ENCODE measurements at places on chromosomes 4 and X. TPM values are rescaled to one million over a fixed set of nuclear protein-coding genes. Genes with fewer than 3 reads are reported as not detected.

DNA sequence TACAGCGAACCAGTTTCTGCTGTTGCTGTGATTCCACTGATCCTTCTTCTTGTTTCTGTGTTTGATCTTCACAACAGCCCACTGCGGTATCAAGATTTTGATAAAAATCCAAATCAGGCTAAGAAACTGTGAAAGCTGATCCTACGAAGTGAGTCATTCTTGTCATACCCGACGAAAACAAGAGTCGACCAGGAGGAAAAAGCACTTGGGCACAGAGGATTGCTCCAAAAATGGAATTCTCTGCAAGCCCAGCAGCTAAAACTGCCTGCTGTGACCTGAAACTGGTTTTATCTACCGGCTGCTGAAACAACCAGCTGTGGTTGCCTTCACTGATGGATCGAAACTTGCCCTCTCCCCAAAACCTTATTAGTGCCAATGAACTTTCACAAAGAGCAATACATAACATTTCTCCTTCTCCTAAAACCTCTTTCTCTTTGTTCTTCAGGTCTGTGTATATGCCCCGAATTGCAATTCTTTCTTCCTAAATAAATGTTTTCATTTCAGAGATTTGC is 607.0 kb upstream of the PRKX start:
- no peak overlapping the region for H3K4me3 ChIP-seq
- no peak for DNase-seq
- H3K27me3 ChIP-seq = no peaks in the 10 kb centered on the region
- H3K36me3 ChIP-seq = no peaks in the 10 kb centered on the region
- H3K27ac ChIP-seq = no peak overlapping the region

GRCh38 chr4:151804086-151804630 is 43.4 kb upstream of the GATB start:
- H3K27ac ChIP-seq = no peak overlapping the region
- H3K27me3 ChIP-seq = no peaks in the 10 kb centered on the region
- no peak overlapping the region for H3K4me3 ChIP-seq
- H3K36me3 ChIP-seq = no peaks in the 10 kb centered on the region
- no peak for DNase-seq

DNA sequence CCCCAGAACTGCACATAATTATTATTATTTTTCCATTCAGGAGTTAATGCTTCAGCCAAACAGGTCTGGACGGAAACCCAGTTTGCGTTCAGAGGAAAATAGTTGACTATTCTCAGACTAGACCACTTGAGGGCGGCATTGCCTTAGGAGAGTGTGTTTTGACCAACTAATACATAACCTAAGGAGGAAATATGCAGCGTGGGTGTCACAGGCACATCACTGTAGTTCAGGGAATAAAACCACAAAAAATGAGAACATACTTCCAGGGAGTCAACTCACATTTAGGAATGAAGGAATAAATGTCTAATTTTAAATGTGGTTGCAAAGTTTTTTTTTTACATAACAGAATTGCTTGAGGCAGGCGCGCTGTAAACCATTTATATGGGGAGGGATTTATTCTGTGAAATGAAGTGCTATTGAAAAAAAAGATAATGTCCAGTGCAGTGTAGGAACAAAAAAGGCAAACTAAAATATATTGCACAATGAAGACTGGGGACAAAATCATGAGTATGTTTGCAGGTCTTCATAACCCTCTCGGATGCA is 93.3 kb downstream of the SYNPO2 start:
- H3K4me1 ChIP-seq = peaks cover 91% of the 10 kb centered on the region
- H3K36me3 ChIP-seq = no peaks in the 10 kb centered on the region
- H3K27ac ChIP-seq = peak overlapping the region; percentile 90
- peak; percentile 86 for DNase-seq
- H3K4me3 ChIP-seq = peak overlapping the region; percentile 12

DNA sequence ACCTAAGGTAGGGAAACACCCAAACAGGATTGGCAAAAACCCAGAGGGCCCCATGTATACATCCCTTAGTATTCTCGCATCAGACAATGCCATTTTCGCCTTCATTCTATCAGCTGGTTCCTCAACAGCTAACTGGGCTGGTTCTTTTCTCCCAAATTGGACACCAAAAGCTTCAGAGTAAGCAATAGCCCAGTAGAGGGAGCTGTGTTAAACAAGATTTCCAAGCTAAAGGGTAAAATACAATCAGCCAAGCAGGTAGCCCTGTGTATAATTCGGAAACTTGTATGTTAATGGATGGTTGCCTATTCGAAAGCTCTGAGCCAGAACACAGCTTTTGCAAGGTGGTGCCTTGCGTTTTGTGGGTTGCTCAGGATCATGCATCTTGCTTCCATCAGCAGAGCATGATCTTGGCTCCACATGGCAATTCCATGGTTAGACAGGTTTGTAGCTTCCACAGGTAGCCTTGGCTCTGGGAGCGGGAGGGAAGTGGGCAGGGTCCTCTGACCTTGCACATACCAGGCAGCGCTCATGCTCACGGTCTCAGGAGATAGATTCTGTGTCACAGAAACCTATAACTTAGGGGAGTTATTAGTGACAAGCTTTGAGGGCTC is 115.2 kb upstream of the LNX1 start:
- H3K4me3 ChIP-seq = no peak overlapping the region
- no peak overlapping the region for H3K27ac ChIP-seq
- H3K4me1 ChIP-seq = no peaks in the 10 kb centered on the region
- DNase-seq = no peak

GRCh38 chr4:158314756-158315487 is 104.6 kb downstream of the TMEM144 start:
- peak overlapping the region; percentile 40 for H3K27ac ChIP-seq
- no peak overlapping the region for H3K4me3 ChIP-seq
- no peaks in the 10 kb centered on the region for H3K36me3 ChIP-seq
- DNase-seq = no peak
- no peaks in the 10 kb centered on the region for H3K4me1 ChIP-seq
- no peaks in the 10 kb centered on the region for H3K27me3 ChIP-seq

- no peaks in the 10 kb centered on the region for H3K4me1 ChIP-seq
- no peak overlapping the region for H3K4me3 ChIP-seq
- H3K27ac ChIP-seq = no peak overlapping the region
- H3K36me3 ChIP-seq = no peaks in the 10 kb centered on the region
Measured at GRCh38 chrX:126770179-126770578, 49.4 kb upstream of the PRR32 start.

DNA sequence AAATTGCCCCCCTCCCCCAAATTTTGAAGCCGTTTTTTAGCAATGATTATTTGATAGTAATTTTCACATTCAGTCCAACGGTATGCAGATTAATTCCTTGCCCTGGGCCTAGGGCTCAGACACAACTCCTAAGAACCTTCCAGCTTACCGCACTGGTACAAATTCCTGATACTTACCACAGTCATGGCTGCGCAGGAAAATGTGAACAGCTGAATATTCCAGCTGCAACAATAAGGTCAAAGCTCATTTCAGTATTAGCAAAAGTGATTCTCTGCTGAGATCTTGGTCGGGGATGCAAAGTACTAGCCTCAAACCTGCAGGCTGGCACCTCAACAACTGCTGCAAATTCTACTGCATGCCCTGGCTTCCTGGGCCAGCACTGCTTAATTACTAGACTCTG is 3.0 kb downstream of the ATP11C start:
- H3K36me3 ChIP-seq = no peaks in the 10 kb centered on the region
- peaks cover 5% of the 10 kb centered on the region for H3K4me1 ChIP-seq
- no peak for DNase-seq
- H3K4me3 ChIP-seq = no peak overlapping the region

DNA sequence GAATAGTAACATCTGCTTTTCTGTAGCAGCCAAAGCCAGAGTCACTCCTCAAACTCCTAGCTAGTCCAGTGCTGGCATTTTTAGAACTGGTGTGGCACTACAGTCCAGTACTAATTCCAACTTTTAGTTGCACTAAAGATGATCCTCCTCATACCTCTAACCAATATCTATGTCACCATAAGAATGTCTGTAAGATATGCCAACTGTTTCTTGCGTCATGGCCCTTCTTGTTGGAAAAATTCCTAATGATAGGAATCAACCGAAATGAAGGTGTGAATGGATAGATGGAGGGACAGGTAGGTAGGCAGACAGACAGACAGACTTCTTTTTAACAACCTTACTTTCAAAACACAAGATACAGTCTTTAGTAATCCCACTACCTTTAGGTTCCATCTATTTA is 74.6 kb upstream of the PRSS48 start:
- peak overlapping the region; percentile 55 for H3K27ac ChIP-seq
- peaks cover 52% of the 10 kb centered on the region for H3K4me1 ChIP-seq
- no peaks in the 10 kb centered on the region for H3K36me3 ChIP-seq

DNA sequence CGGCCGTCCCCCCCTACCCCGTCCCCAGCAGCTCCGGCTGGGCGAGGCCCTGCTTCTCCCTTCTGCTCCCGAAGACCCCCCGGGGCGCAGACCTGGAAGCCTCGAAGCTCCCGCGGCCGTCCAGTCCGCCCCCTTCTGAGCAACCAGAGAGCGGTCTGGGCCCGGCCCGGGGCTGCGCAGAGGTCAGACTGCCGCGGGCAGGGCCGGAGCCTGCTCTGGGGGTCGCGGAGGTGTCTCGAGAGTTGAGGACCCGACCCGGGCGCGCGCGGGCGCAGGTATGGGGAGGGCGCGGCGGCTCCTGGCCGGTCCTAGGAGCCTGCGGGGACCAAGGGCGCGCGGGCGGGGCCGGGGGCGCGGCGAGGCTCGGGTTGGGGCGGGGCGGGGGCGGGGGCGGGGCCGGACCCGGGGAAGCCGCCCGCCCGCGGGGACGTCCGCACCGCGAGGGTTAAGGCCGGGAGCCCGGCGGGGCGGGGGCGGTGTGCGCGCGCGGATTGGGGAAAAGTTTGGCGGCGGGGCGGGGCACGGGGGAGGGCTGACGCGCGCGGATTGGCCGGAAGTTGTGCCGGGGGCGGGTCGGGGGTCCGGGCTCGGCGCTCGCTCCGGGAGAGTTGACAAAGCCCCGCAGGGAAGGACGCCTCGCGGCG is at the start of gene FGFRL1:
Gene FGFRL1, plus strand, starts transcription at position 605 of the 644 bp plus-strand sequence. CDS start 860 bp downstream, outside the sequence.
- H3K4me1 ChIP-seq = peaks cover 32% of the 10 kb centered on the region
- H3K27ac ChIP-seq = peak within 1 kb of the TSS; percentile 73
- peaks cover 28% of the 10 kb centered on the region for H3K27me3 ChIP-seq
- H3K36me3 ChIP-seq = no peaks in the 10 kb centered on the region
- DNase-seq = peak; percentile 96
- H3K4me3 ChIP-seq = peak within 1 kb of the TSS; percentile 74

- DNase-seq = no peak
- no peak overlapping the region for H3K27ac ChIP-seq
- no peak overlapping the region for H3K4me3 ChIP-seq
Measured at GRCh38 chrX:9438933-9439494, 25.8 kb upstream of the TBL1X start.

- H3K27ac ChIP-seq = no peak overlapping the region
- H3K4me1 ChIP-seq = no peaks in the 10 kb centered on the region
- no peaks in the 10 kb centered on the region for H3K27me3 ChIP-seq
Measured at GRCh38 chr4:6523251-6523650, 50.8 kb upstream of the PPP2R2C start.

DNA sequence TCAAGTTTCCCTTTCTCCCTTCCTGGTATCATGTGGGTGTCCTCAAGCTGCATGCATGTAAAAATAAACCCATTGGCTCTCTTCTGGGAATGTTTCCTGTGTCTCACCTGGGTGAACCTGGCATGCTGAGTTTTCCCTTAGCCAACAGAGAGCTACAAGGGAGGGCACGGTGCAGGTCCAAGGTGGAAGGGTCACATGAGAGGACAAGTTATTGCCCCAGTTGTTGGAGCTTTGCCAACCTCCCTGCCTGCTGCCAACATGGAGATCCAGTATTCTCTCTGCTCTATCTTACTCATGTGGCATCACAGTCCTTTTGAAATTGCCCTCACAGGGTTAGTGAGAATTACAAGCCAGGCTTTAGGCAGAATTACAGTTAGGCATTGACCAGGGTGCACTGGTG is 196.1 kb upstream of the GYPA start:
- no peak overlapping the region for H3K4me3 ChIP-seq
- no peak for DNase-seq
- H3K27me3 ChIP-seq = no peaks in the 10 kb centered on the region
- H3K36me3 ChIP-seq = no peaks in the 10 kb centered on the region
- no peak overlapping the region for H3K27ac ChIP-seq
- H3K4me1 ChIP-seq = no peaks in the 10 kb centered on the region

- H3K4me3 ChIP-seq = no peak overlapping the region
- peaks cover 6% of the 10 kb centered on the region for H3K36me3 ChIP-seq
- no peaks in the 10 kb centered on the region for H3K4me1 ChIP-seq
- no peak for DNase-seq
- no peaks in the 10 kb centered on the region for H3K27me3 ChIP-seq
Measured at GRCh38 chrX:115894087-115894486, 276.5 kb upstream of the AGTR2 start.

- no peaks in the 10 kb centered on the region for H3K27me3 ChIP-seq
- H3K36me3 ChIP-seq = no peaks in the 10 kb centered on the region
- DNase-seq = no peak
- H3K4me3 ChIP-seq = no peak overlapping the region
Measured at GRCh38 chrX:150507251-150507856, 61.1 kb upstream of the MTM1 start.

GRCh38 chr4:102387552-102388150 is 42.4 kb upstream of the SLC39A8 start:
- H3K4me3 ChIP-seq = no peak overlapping the region
- H3K4me1 ChIP-seq = no peaks in the 10 kb centered on the region
- H3K27ac ChIP-seq = no peak overlapping the region
- DNase-seq = no peak
- no peaks in the 10 kb centered on the region for H3K36me3 ChIP-seq

DNA sequence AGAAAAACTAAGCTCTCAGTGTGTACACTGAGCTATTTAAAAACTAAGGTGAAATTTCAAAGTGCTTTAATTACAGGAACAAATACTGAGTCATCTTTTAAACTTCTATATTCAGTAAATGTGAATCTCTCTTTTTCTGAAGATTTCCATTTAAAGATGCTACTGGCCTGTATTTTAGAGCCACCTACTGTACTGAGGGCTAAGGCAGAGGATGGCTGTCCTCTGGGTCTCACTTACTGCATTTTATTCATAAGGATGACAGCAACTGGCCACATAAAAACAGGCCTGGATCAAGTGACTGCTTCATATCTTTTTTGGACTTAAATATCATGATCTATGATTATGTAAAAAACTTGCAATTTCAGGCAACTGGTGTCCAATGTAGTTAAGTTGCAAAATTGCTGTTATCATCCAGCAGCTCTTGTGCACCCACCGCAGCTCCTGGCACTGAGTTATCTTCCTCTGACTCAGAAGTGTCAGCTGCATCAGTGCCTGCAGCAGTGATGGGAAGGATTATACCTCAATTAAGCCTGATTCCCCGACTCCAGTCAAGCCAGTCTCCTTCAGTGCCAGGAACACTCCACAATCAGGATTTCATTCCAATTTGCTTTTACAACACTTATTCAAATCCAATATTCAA is 1073.7 kb downstream of the PDHA2 start:
- H3K4me1 ChIP-seq = no peaks in the 10 kb centered on the region
- H3K27ac ChIP-seq = no peak overlapping the region
- no peaks in the 10 kb centered on the region for H3K36me3 ChIP-seq
- H3K4me3 ChIP-seq = no peak overlapping the region

The EGF gene
- total RNA-seq = 0.83 TPM

The CLCN4 gene
- total RNA-seq = 1.1 TPM

The PAGE2B gene
- not detected for total RNA-seq

The CCDC160 gene
- 0.27 TPM for total RNA-seq

The HHIP gene
- total RNA-seq = 0.55 TPM

Data from sigmoid colon (tissue), 7 donors.